ACHN (cell line): ENCODE measurements at places on chromosomes 2 and 18.

GRCh38 chr18:44733069-44733753 is 52.5 kb downstream of the SETBP1 start:
- DNase-seq, result peak; percentile 66

- no peak for DNase-seq
Observed at GRCh38 chr18:46474487-46475389, 182.3 kb downstream of the LOXHD1 start.

GRCh38 chr2:217667512-217667911 is 335.3 kb downstream of the TNS1 start:
- DNase-seq, result no peak

DNA sequence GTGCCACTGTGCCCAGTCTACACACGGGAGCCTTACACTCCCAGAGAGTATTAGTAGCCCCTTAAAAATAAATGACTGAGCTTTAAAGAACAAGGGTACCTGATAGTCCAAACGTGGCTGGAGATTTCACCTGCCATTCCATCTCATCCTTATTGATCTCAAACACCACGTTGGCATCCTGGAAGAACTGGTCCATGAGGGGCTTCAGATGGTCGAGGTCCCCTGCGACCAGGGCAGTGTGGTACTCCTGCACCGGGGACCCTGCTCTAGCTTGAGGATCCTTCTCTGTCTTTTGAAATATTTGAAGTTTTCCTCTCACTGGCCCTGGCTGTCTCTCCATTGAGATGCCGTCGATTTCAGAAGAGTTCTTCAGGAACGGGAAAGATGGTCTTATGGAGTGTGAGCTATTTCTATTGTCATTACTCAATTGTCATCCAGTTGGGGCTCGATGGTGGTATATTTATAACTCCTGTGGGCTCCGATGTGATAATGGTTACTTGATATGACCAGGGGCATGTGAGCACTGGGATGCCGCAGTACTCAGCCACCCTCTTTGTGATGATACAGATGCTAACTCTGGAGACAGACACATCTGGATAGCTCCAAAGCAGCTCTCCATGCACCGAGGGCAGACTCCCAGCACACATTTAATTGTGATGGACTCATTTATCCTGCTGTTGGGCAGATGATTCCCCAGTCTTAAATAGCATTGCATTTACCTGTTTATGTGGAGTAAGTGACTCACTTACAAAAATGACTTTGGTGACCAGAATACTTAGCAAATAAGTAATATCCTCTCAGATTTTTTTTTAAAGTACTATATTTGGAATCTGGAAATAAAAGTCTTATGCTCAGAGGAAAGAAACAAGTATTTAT is 22.8 kb downstream of the ASB18 start:
- no peak for DNase-seq

- DNase-seq, result no peak
Observed at GRCh38 chr2:196902828-196903227, 23.7 kb downstream of the PGAP1 start.

GRCh38 chr2:4618141-4618540 is 914.8 kb downstream of the DCDC2C start:
- DNase-seq, result no peak

DNA sequence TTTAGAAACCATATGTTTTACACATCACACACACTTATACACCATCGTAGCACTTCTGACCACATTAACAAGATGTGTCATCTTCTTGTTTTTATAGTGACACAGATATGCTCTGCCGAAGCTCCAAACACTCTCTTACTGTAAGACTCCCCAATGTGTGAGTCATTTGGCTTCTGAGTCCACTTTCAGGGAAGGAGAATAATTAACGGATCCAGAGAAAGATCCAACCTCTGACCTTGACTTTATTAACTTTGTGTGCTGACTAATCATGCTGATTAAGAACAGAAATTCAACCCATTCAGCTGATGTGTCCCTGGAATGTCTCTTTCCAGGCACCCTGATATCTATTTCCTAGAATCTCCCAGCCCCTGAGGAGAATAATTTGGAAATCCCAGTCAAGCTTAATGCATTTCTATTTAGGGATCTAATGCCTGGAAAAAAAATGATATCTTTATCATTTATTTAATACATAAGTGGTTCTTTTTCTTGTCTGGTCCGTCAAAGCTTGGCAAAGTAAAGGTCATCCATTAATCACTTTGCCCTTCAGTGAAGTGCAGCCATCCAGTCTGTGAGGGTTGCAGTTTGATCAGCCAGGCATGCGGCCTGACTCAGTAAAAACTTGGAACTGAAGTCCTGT is 615.8 kb upstream of the SYT4 start:
- DNase-seq, result peak; percentile 85

DNA sequence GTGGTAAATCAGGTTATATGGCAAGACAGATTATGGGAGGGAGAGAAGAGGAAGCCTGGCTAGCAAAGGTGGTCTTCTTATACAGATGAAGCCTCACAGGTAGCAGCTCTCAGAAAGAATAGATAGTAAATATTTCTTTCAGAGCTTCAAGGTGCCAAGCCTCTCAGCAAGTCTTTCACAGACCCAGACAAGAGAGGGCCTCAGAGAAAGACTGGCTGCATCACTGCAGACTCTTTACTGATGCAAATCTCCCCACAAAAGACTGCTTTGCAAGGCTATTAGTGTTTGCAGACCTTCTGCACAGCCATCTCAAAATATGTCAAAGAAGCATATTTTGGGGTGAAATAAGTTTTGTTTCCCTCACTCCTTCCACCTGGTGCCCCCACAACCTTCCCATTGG is 372.4 kb upstream of the RND3 start:
- DNase-seq, result no peak

DNA sequence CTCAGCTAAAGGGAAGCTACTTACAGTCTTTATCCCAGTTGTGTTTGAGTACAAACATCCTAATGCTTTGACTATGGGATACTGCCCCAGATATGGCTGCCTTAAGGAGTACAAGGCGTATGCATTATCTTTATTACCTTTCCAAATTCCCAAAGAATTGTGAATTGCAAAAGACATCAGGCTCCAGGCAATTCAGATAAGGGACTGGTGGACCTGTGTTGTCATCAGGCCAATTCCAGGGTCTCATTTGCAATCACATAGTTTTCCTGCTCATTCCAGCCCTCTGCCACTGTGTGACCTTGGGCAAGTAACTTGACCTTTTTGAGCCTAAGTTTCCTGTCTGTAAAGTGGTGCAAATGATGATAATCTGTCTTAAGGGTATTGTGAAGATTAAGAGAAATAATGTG is 137.5 kb downstream of the FMNL2 start:
- DNase-seq, result no peak

DNA sequence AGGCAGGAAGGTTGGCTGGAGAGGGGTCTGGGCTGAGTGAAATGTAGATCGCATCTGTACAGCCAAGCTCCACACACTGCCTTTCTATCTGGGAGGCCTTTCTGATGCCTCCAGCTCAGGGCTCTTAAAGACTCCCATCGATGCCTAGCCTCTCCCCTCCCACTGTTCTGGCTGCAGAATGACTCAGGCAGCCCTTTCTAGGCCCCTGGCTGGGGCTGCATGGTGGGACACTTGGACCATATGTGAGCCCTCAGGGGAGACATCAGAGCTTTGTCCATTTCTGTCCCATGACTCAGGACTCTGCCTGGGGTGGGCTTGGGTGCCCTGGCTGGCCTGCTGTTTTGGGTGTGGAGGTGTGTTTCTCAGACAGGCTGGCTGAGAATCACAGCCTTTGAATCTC is 101.3 kb downstream of the CELF4 start:
- no peak for DNase-seq
